ENCODE measurements at places on chromosomes 5 and 9.
A peak's percentile ranks its signal among the peaks of the same experiment; 100 is the strongest.

- no peak for DNase-seq
Observed at GRCh38 chr5:73862796-73863195, 236.8 kb downstream of the ARHGEF28 start.

GRCh38 chr5:16932401-16932800, 3.7 kb downstream of the MYO10 start:
- no peak for DNase-seq

DNA sequence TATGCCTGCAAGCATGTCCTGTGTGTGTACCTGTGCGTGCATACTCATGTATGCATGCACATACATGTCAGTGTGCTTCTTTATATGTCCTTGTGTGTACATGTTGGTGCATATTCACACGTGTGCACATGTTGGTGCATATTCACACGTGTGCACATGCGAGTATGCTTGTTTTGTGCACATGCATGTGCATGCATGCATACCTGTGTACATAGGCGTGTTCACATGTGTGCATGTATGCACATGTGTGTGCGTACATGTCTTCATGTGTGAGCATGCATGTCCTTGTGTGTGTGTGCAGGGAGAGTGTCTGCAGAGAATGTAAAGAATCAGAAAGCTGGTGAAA, 72.2 kb upstream of the FCN2 start:
- DNase-seq, result no peak

- DNase-seq, result no peak
Observed at GRCh38 chr9:34522091-34522887, 501 bp downstream of the ENHO start.

- peak; percentile 85 for DNase-seq
Observed at GRCh38 chr5:42912184-42912798, 100.6 kb upstream of the SELENOP start.

DNA sequence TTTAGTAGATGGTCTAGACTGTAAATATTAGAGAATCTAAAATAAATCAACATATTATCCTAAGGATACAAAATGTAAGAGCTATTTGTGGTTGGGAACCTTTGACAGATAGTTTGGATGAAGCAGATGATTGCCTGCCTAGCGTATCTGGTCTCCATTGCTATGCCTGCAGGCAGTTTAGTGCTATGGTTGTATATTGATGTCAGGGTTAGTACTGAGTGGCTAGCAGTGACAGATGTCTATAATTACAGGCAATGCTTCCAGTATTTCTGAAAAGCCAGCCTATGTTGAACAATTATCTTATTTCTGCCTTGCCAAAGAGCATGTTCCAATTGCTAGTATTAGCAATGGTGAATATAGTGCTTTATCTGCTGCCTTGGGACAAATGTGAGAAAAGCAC, 151.3 kb upstream of the TLX3 start:
- no peak for DNase-seq

DNA sequence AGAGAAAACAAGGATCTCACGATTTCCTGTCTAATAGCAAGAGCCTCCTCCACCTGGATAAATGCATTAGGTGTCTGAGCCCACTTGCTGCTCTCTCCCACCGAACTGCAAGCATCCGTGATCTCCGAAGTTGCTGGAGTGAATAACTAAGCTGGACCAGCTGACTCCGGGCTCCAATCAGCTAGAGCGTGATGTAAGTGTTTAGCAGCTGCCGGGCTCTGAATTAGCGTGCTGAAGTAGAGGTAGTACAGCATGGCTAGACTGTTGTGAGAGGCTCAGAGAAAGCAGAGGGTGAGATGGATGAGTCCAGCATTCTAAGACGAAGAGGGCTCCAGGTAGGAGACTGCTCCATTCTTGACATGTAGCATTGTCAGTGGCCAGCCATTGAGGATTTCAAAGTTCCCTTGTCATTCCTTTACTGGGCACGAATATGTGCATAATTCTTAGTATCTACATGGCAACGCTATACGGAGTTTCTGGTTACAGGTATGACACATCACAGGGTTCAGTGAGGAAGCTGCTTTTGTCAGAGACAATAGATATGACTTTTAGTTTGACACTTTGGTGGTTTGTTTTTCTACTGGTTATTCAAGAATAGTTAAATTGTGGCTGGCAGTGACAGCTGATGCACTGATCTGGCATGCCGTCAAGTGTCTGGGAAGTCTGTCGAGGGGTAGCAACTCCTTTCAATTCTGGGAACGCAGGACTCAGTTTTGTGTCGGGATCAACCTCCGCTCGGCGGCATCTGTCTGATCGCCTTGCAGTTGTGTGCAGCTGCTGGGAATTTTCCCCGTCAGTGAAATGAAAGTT, 232.6 kb downstream of the MAST4 start:
- DNase-seq, result peak; percentile 55

GRCh38 chr5:151015974-151016587, 4.3 kb upstream of the GPX3 start:
- peak; percentile 59 for DNase-seq

GRCh38 chr9:5838884-5839571, 6.1 kb upstream of the ERMP1 start:
- DNase-seq, result peak; percentile 50

GRCh38 chr9:29211580-29212396, 1638.5 kb upstream of the C9orf72 start:
- peak; percentile 33 for DNase-seq

DNA sequence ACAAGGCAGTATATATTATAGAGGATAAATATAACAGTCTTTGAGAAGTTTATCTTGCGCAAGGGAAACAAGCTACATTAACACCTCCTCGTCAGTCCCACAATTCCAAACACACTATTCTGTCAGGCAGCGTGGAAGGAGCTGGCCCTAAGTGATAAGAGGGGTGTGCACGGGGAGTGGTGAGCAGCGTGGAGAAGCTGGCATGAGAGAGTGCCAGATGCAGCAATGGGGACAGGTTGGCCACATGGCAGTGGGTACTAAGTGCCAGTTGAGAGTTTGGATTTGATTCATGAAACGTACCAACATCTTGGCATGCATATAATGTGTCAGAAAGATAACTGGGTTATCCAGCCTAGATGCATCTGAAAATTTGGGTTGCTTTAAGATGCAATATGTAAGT, 460.2 kb downstream of the ICE1 start:
- DNase-seq, result peak; percentile 76

DNA sequence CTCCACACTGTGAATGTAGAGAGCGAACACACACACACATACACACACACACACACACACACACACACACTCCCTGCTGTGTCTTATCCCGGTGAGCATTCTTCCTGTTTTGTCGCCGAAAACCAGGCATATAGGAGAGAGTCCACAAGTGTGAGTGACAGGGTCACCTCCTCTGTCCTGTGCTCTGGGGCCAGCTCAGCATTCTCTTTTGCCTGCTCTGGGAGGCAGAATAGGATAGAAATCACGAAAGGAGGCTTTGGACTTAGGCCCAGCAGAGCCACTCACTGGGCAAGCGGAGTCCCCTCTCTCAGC, 3.0 kb downstream of the LAMC3 start:
- DNase-seq, result no peak

DNA sequence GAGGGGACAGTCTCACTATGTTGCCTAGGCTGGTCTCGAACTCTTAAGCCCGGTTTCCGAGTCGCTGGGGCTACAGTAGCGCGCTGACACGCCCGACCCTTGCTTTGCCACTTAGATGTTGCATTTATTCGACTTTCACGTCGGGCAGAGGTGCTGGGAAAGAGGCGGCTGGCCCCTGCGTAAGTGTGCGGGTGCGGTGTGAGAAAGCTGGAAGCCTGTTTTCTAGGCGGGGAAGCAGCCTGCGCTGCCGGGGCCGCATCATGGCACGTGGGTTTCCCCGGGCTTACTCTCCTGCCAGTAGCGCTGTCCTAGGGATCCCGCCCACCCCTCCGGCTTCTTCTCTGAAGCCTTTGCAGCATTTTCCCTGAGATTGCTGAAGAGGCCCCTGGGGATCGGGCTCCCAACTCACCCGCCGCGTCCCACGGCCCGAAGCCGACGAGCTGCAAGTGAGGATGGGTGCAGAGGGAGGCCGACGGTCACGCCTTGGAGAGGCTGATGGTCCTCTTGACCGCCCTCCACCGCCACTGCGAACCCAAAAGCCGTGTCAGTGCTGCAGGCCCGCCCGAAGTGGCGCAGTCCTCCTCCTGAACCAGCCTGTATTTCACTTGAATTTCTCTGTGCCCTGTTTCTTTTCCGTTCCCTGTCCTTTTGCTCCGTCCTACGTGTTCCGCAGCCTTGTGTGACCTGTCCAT, 5.8 kb upstream of the TRIM41 start:
- DNase-seq, result peak; percentile 81

GRCh38 chr5:173858021-173858669, 30.0 kb upstream of the CPEB4 start:
- no peak for DNase-seq

GRCh38 chr5:155540000-155540595, 526.5 kb downstream of the KIF4B start:
- DNase-seq, result no peak

DNA sequence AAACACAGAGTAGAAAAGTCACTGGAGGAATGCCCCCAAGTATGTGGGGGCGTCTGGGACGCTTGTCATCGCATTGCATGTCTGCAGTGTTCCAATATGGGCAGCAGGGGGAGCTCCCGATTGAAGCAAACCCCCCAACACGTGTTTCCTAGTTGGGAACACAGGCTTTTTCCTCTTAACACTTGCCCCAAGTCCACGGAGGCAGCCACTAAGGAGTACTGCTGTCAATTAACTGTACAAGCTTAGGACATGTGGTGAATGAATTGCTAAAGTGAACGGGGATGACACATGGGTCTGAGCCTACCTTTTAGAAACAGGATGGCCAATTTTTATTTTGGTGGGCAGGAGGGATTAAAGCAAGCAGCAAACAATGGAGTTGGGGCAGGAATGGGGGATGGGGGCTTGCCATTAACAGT, 2.2 kb downstream of the GABRB2 start:
- peak; percentile 54 for DNase-seq

GRCh38 chr5:13246053-13246452, 698.4 kb downstream of the DNAH5 start:
- no peak for DNase-seq

DNA sequence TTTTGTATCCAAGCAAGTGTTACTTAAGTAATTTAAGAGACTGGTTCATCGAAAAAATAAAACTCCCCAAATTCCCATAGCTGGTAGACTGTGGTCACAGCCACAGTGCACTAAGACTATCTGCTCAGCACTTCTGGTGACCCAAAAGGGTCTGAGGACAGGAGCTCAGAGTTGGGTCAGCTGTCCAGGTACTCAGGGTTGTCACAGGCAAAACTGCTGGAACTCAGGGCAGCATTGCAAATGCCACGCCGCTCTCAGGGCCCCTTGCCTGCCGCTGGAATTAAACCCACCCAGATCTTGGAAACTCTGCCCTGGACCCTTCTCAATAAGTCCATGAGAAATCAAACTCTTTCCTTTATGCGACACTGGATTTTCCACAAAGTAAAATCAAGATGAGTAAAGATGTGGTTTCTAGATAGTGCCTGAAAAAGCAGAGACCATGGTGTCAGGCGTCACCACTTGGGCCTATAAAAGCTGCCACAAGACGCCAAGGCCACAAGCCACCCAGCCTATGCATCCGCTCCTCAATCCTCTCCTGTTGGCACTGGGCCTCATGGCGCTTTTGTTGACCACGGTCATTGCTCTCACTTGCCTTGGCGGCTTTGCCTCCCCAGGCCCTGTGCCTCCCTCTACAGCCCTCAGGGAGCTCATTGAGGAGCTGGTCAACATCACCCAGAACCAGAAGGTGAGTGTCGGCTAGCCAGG, at the start of gene IL13:
TSS of gene IL13 (plus strand) at position 498 of the 705 bp plus-strand sequence. CDS start at position 512, 14 bp downstream.
- DNase-seq, result no peak

DNA sequence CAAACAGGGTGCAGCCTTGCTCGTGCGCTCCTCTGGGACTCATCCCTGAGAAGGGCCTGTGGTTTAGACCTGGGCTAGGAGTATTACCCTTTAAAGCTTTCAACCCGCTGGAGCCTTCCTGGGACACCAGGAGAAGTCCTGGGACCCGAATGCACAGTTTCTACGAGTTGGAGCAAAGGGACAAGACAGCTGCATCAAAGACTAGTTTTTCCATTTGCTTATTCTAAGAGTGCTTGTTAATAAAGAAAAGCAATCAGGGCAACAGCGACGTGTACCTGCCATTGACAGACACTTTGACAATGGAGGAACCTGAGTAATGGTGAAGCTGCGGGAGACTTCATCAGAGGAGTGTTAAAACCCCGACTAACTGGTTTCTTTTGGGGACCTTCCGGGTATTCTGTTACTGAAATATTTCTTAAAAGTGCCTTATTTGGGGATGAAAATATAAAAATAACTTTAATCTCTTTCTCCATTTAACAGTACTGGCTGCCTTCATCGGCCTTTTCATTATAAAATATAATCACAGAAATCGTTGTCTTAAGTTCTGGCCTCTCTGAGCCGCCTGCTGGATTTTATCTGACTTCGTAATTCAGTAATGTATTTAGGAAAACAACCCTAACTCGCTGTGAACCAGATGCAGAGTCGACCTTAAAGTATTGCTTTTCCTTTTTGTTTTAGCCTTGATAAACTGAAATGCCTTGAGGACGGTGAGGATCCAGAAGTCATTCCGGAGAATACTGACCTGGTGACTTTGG, 732 bp downstream of the SNAPC3 start:
- peak; percentile 47 for DNase-seq

GRCh38 chr9:120918931-120919842, 7.4 kb downstream of the TRAF1 start:
- no peak for DNase-seq

GRCh38 chr5:107092695-107093094, 578.0 kb downstream of the EFNA5 start:
- no peak for DNase-seq

- DNase-seq, result peak; percentile 46
Observed at GRCh38 chr5:392431-392988, 50.5 kb upstream of the EXOC3 start.

- no peak for DNase-seq
Observed at GRCh38 chr5:119074419-119074818, 3.5 kb downstream of the DMXL1 start.
